ENCODE measurements at places on chromosomes 11 and 22.

GRCh38 chr11:31641477-31642062, 132.0 kb downstream of the ELP4 start:
- no peak for DNase-seq

DNA sequence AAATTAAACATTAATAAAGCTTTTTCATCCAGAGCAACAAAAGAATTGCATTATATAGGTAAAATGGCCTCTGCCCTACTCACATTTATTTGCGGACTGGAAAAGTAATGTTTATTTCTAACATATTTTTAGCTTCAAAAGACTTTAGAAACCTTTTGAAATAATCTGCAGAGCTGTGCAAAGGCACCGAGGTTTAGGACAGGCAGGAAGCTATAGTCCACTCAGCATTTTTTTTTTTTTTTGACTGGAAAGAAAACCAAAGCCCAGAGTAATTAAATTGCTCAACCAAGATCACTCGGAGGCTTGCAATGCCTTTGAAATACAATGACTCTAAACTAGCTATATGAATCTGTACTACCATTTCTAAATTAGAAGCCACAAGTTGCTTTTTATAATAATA, 19.1 kb downstream of the BARX2 start:
- DNase-seq, result no peak

DNA sequence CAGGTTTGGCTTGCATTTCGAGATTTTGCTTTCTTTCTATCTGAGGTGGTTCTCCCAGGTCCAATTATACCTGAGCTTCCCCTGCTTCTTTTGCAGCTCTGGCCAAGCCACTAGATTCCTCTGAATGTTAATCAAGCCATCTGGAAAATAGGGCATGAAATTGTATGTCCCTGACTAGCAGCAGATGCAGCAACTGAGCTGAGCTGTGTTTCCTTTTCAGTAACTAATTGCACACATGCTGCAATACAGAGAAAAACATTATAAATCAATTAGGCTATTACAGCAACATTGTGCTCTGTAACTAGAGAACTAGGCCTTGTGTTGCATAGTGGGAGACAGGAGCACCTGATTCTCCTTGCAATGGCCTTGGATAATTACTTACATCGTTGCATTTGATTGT, 408.3 kb downstream of the ETS1 start:
- DNase-seq, result no peak

GRCh38 chr11:46672381-46672839, 28.0 kb downstream of the ARHGAP1 start:
- DNase-seq, result no peak

- DNase-seq, result no peak
Measured at GRCh38 chr22:32005453-32005852, 37.6 kb upstream of the SLC5A1 start.

DNA sequence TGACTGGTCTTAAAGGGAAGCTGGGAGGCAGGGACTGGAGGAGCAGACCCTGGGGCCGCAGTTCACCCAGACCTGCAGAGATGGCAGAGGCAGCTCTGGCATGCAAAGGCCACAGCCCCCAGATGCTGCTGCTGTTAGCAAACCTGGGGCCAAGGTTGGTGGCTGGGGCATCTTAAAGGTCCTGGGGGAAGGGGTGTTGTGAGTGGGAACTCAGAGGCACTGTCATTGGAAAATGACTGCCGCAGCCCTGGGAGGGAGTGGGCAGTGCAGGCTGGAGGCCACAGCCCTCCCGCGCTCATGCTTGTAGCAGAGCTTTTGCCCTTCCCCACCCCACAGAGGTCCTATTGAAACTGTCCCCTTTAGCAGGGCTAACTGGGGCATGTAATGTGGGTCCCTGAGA, 111.8 kb downstream of the CTTN start:
- DNase-seq, result no peak

DNA sequence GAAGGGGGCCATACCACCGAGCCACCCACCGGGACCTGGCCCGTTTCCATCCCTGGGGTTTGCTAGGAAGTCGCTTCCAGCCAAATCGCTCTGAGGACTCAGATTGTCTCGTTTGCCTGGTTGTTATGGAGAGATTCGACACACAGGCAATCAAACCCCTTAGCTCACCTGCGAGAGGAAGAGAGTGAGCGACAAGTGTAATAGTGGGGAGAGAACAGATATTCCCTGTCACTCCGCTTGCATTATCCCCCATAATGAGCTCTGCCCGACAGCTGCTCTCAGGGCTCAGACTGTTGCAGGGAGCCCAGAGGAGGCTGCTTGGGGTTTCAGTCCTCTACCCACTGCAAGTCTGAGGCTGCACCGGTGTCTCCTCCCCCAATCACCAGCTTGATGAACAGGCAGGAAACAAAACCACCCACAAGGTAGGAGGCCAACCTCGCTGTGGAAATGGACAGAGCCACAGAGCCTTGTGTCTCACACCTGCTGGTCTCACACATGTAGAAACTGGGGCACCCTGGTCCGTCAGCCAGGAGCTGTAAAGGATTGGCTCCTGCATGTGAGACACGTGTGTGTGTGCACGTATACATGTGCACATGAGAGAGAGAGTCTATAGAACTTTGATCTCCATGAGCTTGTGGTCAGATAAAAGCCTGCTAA, 351.1 kb downstream of the BUD13 start:
- DNase-seq, result no peak

DNA sequence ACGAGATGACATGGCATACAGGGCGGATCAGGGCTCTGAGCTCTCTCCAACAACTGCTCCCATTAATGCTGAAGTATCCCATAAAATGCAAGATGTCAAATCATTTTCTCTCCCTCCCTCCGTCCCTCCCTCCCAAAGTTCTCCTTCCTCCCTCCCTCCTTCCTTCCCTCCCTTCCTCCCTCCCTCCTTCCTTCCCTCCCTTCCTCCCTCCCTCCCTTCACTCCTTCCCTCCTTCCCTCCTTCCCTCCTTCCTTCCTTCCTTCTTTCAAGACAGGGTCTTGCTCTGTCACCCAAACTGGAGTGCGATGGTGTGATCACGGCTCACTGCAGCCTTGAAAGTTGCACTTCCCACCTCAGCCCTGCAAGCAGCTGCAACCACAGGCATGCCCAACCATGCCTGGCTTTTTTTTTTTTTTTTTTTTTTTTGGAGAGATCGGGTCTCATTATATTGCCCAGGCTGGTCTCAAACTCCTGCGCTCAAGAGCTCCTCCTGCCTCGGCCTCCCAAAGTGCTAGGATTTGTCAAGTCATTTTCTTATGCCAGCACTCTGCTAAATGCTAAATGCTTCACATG, 38.2 kb downstream of the TXN2 start:
- DNase-seq, result no peak

DNA sequence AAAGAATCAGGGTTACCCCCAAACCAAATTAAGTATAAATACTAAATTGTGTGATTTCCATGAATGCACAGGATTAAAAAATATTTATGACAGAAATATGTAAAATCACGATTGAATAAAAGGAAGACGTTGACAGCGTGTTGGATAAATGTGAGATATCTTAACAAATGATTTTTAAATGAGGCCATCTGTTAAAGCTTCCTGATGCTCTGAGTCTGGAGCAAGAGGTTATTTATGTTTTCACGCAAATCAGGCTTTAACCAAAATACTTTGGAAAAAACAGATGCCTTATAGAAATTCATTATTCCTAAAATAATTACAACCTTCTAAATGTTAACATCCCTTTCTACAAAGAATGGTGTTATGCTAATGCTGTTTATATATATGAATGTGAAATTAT, 123.3 kb downstream of the PAX6 start:
- DNase-seq, result no peak

DNA sequence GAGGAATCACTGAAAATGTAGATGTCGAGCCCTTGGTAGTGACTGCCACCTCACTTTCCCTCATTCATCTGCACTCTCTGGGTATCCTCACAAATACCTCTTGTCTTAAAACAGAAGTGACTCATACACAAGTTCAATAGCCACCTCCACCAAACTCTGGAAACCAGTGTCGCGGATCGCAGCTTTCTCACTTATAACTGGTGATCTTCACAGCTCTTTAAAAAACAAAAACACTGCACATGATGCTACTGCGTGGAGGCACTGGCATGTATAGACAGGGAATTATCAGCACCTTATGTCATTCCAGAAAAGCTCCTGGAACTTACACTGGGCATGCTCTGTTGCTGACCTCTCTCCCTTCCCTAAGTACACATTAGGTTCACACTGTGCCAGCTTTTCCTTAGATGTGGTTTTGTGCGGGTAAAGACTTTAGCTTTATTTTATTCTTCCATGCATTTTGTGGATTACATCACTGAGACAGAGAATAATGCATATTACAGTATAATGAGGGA, 425.5 kb upstream of the CADM1 start:
- DNase-seq, result no peak

GRCh38 chr11:64028398-64029115, 7.2 kb upstream of the FLRT1 start:
- no peak for DNase-seq

- no peak for DNase-seq
Measured at GRCh38 chr11:2393111-2393868, 7.3 kb upstream of the TSSC4 start.

DNA sequence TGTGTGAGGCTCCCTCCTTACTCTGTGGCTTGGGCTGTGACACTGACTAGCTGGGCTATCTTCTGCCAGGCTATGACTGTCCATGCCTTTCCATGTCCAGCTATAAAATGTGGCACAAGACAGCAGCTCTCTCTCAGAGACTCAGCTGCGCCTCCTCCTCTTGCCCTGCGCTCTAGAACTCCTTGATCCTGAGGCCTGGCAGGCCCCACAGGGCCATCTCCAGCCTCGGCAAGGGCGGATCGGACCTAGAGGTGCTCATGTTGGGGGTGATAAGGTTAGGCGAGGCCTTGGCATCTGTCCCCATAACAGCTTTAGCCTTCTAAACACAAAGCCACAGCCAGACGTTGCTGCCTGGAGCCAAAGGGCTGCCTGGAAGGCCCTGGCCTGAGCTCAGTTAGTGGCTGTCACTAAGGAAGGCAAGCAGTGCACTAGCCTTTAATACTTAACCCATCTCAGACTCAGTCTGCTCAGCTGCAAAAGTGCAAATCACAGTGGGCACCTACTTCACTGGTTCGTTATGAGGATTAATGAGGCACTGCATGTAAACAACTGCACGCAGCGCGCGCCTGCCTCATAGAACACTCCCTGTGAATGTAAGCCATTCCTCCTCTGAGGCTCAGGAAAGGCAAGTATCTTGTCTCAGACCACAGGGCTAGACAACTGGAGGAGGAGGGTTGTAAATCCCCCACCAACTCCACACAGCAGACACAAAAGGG, 1.2 kb downstream of the GUCD1 start:
- no peak for DNase-seq

DNA sequence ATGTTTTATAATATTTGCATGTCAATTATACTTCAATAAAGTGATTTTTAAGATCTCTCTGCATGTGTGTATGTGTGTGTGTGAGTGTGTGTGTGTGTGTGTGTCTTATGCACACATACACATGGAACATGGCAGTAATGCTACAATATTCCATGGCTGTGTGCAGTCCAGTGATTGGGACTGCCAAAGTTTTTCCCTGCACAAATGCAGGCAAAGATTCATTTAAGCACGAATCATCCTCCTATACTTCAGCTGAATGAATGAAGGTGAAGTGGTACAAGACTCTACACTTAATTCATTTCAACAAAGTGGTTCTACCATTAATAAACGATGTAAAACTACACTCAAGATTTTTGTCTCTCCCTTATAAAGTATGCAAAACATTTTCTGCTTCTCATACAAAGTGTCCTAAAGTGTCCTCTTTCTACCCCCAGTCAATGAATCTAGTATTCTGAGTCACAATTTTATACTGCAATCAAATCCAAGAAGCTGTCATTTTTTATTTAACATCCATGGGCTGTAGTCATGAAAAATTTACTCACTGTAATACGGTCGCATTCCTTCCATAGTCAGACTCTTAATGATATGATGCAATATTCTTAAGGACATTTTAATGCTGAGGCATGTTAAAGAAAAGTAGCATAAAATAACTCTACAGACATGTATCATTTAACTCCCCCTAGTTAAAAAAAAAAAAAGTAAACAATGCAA, 132.4 kb downstream of the TTC28 start:
- DNase-seq, result no peak

GRCh38 chr11:134206185-134206584, 17.6 kb downstream of the NCAPD3 start:
- no peak for DNase-seq

DNA sequence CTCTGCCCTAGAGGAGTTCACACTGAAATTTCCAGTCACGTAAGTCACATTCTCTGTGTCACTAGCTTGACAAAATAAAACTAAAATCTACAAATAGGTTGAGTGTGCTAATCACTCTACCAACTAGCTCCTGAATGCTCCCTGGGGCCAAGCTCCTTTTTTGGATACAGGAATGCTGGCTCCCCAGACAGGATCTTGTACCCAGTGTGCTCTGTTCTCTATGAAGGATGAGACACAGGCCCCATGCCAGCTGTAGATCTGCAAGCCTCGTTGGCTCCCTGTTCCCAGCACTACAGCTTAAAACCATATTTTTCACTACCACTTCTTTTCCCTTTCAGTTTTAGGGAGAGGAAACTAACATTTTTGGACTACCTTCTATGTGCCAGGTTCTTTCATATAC, 3.7 kb upstream of the IPO7 start:
- no peak for DNase-seq

DNA sequence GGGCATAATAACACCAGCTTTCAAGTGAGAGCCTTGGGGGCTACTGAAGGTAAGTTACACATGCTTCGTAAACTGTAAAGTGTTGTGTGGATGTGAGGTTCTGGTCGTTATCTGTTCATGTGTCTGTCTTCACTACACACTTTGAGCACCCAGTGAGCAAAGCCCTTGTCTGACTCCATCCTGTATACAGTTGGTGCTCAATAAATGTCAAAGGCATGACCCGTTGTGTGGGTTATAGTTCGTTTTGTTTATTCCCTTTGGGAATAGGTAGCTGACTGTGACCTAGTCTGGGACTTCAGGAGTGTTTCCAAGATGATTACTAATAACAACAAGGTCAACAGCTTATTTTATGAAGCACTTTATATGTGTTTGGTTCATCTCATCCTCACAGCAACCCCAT, 146.9 kb downstream of the MIAT start:
- no peak for DNase-seq

DNA sequence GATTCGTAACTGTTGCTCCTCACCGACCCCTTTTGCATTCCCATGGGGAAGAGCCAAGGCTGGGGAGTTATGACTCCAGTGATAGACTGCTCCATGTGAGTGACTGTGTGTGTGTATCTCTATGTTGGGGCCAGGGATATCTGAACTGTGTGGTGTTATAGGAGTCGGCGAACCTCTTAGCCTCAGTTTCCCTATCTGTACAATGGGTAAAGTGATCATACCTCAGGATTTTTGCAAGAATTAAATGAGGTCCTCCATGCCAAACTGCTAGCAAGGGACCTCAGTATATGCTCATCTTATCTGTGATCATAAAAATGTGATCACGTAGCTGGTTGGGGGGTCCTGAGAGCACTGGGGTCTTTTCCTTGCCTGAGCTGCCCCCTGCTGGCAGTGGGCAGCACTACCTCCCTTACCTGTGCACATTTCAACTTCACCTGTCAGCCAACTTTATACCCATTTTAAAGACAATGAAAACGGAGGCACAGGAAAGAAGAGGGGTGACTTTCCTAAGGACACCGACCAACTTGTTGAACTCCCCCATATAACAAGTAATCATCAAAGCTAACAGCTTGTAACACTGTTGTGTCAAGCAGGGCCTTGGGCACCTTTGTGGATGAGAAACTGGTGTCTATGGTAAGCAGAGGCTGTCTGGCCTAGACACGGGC, 1.4 kb upstream of the DPP3 start:
- DNase-seq, result no peak

- no peak for DNase-seq
Measured at GRCh38 chr11:2262301-2263070, 7.9 kb downstream of the ASCL2 start.

GRCh38 chr22:30183271-30183670, 63.3 kb downstream of the LIF start:
- no peak for DNase-seq

GRCh38 chr11:117861151-117862018, 15.1 kb downstream of the FXYD6 start:
- DNase-seq, result no peak

Measured in activated T-helper 1 cell treated with Interleukin-2 at 50 U/mL for 16 hours (primary cell).